Stimulated activated CD8-positive, alpha-beta memory T cell treated with anti-CD3 and anti-CD28 coated beads, Interleukin-7, amount 100 ng/mL, for 1 hour (primary cell): ENCODE measurements at places on chromosomes 1 and 21.

GRCh38 chr1:248821101-248821500, 4.6 kb downstream of the SH3BP5L start:
- DNase-seq = no peak

- no peak for DNase-seq
Observed at GRCh38 chr1:44672254-44672955, 1.9 kb downstream of the TMEM53 start.

- no peak for DNase-seq
Observed at GRCh38 chr1:23249787-23250454, 32.6 kb upstream of the HTR1D start.

DNA sequence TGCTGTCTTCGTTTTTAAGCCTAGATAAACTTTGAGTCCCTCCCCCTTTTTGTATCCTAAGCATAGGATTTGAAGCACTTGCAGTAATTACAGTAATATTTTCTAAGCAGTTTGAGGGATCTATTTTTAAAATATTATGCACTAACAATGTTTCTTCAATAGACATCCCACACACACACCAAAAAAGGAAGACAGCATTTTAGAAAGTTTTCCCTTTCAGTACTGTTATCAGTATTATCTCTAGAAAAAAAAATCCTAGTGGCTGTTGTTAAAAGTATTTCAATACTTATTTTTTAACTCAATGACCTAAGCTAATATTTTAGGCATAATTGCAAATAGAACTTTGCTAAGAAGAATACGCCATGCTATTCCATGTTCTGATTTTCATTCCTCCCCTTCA, 15.1 kb downstream of the MCOLN3 start:
- DNase-seq = no peak
